ENCODE measurements at places on chromosomes 6 and 20.

- no peak for DNase-seq
These were observed 17.1 kb upstream of the MOXD1 start for GRCh38 chr6:132418235-132418965.

GRCh38 chr6:108656836-108657235 is 96.1 kb downstream of the FOXO3 start:
- DNase-seq: no peak

DNA sequence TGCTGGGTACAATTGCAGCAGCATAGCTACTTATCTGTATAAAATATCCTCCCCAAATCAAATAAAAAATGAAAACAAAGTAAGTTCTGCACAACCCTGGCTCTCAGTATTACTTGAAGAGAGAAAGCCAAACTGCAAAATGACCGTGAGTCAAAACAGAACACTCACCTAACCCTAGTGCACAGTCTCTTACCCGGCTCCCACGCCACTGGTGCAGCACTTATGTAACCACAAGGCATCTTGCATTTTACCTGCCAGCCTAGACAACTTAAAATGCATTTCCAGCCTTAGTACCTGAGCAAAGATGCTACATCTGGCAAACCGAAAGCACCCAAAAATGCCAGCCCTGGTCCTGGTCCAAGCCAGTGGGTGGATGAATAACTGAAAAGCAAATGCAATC is 12.4 kb upstream of the SIRPB1 start:
- no peak for DNase-seq

DNA sequence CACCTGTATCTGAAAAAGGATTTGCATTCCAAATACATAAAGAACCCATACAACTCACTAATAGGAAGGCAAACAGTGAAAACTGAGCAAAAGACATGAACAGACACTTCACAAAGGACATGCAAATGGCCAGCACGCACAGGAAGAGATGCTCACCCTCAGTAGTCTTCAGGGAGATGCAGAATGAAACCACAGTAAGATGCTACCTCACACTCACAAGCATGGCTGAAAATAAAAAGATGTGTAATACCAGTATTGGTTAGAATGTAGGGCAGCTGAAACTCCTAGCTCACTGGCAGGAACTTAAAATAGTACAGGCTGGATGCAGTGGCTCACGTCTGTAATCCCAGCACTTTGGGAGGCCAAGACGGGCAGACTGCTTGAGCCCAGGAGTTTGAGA is 64.6 kb downstream of the SNX5 start:
- DNase-seq: no peak

GRCh38 chr6:137693711-137694110 is 173.3 kb upstream of the TNFAIP3 start:
- no peak for DNase-seq

- peak; percentile 14 for DNase-seq
These were observed 120.7 kb upstream of the ZFP64 start for GRCh38 chr20:52312132-52312729.

GRCh38 chr6:123635567-123635966 is 1.2 kb downstream of the TRDN start:
- DNase-seq: no peak

- DNase-seq: no peak
These were observed 932.0 kb downstream of the C6orf118 start for GRCh38 chr6:164377348-164377918.

Measured in AG09309 (cell line).